Fibroblast of mammary gland (primary cell): ENCODE measurements at places on chromosomes 2 and 18.

DNA sequence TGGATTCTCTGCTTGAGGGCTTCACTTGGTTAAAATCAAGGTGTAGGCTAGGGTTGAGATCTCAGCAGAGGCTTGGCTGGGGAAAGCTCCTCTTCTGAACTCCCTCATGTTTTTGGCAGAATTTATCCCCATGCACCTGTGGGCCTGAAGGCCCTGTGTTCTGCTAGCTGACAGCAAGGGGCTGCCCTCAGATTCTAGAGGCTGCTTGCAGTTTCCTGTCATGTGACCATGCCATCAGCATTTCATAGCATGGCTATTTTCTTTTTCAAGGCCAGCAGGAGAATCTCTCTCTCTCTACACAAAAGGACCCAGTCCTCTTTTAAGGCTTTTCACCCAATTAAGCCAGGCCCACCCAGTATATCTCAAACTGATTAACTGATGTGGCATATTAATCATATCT lies 514.8 kb upstream of the HNMT start:
- no peak for DNase-seq

DNA sequence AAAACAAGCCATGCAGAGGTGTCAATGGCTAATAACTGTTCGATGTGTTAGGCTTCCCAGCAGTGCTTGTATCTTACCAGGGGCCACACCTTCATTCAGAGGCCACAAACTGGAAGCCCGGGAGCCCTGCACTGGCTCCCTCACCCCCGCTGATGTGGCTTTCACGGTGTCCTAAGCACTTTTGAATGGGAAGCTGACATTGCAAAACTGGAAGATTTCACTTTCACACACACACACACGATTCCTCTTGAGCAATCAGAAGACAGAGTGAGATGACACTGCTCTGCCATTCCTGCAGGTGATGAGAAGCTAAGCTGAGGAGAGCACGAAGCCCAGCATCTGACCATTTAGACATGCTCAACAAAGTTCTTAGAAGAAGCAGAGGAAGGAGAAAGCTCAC lies 8.6 kb upstream of the ZNF407 start:
- no peak for DNase-seq

GRCh38 chr18:60894254-60894945 lies 438.8 kb upstream of the CDH20 start:
- no peak for DNase-seq

DNA sequence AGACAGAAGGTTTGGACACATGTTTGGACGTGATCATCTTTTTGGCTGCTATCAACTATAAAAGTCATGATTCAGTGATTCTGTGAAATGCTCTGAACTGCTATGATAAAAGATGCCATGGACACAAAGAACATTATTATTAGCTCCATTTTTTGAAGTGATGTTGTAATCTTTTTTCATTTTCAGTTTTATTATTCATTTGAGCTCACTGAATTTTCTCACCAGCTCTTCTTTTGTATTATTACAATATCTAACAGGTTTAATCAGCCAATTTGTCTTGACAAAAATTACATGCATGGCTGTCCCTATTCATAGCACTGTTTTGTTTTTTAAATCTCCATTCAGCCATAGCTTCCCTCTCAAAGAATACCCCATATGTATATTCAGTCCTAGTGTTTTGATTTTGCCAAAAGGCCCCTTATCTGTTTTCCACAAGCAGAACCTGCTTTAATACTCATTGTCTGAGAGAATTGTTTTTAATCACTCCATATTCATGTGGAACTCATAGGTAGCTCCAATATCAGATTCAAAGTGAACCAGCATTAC lies 314.0 kb upstream of the FAM98A start:
- DNase-seq = no peak

DNA sequence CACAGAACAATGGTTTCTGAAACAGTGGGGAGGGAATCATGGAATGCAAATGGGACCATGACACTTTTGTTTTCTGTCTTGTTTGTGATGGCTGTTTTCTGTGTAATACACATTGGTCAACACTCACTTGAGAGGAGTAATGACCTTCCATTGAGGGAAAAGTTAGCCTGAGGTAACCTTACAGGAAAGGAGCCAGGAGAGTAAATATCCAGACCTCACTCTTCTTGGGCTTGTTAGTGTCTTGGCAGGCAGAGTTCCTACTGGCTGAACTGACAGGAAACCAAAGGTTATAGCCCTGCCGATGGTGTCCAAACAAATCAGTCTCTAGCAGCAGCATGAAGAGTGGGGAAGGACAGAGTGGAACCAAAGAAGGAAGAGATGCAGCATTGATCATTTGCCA lies 17.2 kb upstream of the RPRM start:
- no peak for DNase-seq

DNA sequence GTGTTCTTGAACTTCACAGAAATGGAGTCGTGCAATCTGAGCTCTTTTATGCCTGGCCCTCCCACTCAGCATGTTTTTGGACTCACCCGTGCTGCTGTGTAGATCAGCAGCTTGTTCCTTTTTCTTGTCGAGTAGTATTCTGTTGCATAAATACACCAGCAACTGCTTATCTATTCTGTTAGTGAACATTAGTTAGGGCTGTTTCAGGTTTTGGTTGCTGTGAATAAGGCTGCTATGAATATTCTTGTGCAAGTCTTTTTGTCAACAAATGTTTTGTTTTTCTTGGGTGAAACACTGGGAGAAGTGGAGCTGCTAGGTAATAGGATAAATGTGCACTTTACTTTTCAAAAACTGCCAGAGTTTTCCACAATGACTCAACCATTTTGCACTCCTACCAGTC lies 15.3 kb upstream of the CIDEA start:
- peak; percentile 30 for DNase-seq

GRCh38 chr2:26245810-26246209 lies 1.1 kb downstream of the HADHB start:
- DNase-seq = peak; percentile 30

- DNase-seq = no peak
These were observed 15.3 kb downstream of the FASTKD2 start for GRCh38 chr2:206780671-206781070.

DNA sequence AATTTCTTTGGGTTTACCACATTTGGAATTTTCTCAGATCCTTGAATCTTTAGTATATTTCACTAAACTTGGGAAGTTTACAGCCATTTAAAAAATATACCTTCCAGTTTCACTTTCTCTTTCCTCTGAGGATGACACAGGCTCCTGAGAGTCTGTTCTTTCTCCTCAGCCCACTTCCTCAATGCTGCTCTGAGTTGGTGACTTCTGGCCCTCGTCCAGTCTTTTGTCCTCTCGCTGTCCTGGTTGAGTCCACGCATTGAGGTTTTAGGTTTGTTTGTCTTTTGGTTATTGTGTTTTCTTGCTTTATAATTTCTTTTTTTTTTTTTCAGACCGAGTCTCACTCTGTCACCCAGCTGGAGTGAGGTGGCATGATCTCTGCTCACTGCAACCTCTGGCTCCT lies 40.7 kb upstream of the GALR1 start:
- peak; percentile 84 for DNase-seq

DNA sequence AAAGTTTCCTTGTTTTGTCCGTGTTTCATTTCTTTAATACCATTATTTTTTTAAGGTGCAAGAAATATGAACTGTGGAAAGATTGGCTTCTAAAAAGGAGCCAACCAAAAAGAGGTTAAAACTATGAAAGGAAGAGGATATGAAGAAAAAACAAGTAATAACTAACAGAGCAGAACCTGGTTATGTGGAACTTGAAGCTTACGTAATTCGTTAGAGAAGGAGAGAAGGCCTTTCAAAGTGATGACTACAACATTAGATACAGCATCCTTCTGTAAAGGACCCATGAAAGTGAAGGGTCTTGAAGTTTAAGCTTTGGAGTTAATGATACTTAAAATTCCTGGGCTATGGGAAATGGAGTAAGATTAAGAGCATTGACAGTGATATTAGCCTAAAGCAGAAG lies 84.5 kb downstream of the ANKRD12 start:
- DNase-seq = no peak

- no peak for DNase-seq
These were observed 33.1 kb downstream of the RDH14 start for GRCh38 chr2:18527326-18527725.

- no peak for DNase-seq
These were observed 197.9 kb downstream of the SH3BP4 start for GRCh38 chr2:235149736-235150135.

DNA sequence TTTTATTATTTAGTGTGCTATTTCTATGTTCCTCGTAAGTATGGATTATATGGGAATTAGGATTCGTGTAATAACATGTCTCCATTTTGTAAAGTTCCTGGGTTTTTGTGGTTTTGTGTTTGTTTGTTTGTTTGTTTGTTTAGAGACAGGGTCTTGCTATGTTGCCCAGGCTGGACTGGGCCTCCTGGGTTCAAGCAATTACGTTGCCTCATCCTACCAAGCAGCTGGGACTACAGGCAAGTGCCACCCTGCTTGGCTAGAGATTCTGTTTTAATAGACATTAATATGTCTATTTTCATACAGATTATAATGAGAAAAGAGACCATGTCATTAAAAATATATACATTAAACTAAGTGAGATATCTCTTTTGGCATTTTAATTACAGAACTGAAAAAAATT lies 35.2 kb upstream of the OTX1 start:
- DNase-seq = no peak

DNA sequence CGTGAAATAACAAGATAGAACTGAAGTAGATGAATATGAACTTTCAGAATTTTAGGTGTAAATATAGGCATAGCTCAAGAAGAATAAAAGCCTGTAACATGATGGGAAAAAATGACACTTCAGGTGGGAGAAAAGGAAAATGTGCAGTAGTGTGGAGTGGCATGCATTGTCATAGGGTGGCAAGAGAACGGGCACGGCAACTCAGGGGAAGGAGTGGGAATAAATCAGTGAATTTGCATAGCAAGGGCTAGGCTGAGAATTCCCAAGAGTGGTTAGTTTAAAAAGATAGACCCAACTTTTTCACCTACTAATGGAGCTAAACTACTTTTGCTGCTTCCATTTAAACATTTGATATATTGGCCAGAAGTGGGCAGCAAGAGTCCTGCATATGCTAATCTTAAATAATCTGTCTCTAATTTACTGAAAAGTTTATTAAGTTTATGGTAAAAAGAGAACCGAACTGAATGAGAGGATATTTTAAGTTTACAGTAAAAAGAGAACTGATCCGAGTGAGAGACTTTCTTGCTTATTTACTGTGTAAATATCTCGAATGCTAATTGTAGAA lies 228.1 kb downstream of the CTNNA2 start:
- no peak for DNase-seq

DNA sequence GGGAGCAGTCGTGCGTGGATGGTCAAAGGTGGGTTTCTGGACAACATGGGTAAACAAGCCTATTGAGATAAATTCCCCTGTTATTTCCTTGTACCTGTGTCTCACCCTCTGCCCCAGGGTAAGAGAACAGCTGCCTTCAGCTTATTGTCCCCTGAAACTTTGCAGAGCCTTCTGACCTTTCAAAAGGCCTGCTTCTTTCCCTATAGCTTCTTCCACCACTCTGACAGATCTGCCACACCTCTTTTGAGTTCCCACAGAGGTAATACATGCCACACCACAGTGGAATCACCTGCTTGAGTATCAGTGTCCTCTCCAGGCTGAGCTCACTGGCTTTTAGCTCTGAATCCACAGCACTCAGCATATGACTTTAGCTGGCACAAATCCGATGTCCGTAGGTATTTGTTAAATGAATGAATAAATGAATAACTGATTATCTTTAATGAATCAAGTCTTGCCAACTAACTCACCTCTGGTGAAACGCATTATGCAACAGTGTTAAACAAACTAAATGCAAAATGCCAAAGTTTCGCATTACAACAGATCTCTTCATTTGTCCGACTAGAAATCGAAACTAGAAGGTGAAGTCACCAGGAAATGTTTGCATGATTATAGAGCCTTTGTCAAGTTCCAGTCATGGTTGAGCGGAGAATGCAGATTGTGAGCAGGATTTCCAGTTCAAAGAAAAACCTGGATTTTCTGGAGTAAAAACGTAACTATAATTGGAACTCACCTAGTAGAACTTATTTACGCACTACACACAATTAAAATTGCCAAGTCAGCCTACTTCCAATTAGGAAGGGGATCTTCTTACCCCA lies 16.4 kb downstream of the DYNAP start:
- no peak for DNase-seq

GRCh38 chr2:45591073-45591472 lies 20.0 kb downstream of the SRBD1 start:
- peak; percentile 60 for DNase-seq

GRCh38 chr2:20617081-20617575 lies 33.8 kb downstream of the HS1BP3 start:
- peak; percentile 62 for DNase-seq

- peak; percentile 54 for DNase-seq
These were observed 25.2 kb downstream of the HS1BP3 start for GRCh38 chr2:20625491-20626391.

DNA sequence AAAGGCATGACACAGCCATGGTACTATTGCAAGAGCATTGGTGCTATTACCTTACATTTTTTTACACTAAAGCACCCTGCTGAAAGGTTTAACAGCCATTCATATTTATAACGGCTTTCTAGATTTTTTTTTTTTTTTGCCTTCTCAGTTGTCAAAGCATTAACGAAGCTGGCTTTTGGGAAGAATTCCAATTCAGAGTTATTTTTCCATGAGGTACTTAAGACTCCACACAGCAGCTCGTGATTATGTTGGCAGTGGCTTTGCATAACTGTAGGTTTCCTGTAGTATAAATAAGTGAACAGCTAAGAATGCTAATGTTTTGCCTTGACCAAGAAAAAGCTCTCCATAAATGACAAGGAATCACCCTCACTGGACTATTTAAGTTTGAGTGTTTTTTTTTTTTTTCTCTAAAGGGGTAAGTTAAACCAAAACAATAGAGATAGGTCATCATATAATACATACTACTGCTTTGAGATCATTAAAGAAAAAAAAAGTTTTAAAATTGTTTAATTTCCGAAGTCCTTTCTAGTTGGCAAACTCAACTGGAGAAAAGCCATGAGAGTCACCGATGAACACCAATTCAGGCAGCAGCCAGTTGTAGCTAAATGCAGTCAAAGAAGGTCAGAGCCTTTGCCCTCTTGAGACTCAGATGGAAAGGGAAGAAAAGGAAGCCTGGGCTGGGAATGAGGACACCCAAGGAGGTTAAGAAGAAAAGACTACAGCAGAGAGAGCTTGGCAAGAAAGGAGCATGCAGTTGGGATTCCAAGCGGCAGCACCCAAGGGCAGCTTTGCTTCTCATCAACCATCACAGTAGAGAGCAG lies 187.4 kb upstream of the NCKAP5 start:
- peak; percentile 38 for DNase-seq

DNA sequence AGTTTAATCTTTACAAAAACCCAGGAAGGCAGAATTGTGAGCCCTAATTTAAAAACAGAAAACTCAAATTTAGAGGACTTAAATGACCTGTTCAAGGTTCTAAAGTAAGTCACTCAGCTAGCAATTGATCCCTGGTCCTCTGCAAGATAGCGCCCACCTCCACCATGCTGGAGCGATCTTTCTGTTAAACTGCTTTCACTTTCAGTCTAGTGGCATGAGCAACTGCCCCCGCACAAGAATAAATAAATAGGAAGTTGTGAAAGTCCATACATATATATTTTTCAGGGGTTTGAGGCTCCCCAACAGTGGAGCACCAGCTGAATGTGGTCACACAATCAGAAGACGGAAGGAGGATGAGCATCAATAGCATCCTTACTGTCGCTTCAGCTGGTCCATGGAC lies 217.9 kb downstream of the NAPG start:
- DNase-seq = no peak

GRCh38 chr2:64837925-64838641 lies 151.1 kb upstream of the SLC1A4 start:
- DNase-seq = peak; percentile 91
